ENCODE measurements at places on chromosomes 6 and 20.

GRCh38 chr20:63546956-63547724 lies 409 bp downstream of the SRMS start:
- no peak for DNase-seq

DNA sequence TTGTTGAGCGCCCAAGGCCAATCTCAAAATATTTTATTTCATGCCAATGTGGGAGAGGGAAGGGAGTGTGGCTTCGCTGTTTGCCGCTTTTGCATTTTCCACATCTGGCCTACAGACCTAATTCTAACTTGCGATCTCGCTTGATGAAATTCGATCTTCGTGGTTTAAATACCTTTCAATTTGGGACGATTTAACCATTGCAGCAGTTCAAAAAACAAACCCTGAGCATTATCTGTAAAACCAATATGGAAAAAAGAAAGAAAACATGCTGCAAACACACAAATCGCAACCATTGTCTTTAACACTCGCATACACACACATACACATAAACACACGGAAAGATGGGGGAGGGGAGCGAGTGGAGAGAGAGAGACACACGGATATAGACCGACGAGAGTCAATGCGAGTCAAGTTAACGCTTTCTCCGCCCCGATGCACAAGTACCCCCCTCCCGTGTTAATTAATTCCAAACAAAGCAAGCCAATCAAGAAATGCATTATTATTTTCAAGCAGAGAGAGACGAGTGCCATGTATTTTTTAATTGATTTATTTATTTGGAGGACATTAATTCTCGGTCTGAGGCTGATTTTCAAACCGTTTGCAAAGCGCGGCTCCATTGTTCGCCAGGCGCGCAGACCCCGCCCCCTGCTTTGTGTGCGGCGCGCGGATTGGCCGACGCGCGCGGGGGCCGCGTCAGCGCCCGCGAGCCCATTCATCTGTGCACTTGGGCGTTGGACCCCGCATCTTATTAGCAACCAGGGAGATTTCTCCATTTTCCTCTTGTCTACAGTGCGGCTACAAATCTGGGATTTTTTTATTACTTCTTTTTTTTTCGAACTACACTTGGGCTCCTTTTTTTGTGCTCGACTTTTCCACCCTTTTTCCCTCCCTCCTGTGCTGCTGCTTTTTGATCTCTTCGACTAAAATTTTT lies at the start of gene MARCKS:
Gene MARCKS, plus strand, starts transcription at position 721 of the 931 bp plus-strand sequence. CDS start 401 bp downstream, outside the sequence.
- peak; percentile 80 for DNase-seq

DNA sequence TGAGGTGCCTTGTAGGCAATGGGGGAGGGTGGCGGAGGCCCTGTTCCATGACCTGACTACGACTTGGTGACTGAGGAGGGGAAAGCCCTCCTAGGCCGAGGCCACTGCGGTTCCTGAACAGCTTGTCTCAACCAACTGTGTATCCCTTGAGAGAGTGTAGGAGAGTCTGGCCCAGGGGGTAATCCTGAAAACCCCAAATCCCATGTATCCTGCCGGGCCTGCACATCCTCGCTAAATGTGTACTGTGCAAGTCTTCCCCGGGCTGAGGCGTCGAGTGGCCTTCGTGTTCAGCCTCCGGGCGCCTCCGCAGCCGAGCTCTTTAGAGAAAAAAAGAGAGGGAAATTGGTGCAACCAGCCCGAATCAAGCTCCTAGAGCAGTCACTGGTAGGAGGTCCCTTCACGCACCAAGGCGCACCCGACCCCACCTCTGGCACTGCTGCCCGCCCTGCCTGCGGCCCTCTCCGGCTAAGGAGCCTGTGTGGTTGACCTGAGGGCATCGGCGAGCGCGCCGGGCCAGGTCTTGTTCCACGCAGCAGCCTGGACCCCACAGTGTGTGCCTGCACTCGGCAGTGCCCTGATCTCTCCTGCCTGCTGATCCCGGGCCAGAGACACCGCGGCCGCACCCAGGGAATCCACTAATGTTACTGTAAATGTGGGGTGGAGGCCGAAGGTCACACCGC lies 7.3 kb downstream of the SIM1 start:
- no peak for DNase-seq

DNA sequence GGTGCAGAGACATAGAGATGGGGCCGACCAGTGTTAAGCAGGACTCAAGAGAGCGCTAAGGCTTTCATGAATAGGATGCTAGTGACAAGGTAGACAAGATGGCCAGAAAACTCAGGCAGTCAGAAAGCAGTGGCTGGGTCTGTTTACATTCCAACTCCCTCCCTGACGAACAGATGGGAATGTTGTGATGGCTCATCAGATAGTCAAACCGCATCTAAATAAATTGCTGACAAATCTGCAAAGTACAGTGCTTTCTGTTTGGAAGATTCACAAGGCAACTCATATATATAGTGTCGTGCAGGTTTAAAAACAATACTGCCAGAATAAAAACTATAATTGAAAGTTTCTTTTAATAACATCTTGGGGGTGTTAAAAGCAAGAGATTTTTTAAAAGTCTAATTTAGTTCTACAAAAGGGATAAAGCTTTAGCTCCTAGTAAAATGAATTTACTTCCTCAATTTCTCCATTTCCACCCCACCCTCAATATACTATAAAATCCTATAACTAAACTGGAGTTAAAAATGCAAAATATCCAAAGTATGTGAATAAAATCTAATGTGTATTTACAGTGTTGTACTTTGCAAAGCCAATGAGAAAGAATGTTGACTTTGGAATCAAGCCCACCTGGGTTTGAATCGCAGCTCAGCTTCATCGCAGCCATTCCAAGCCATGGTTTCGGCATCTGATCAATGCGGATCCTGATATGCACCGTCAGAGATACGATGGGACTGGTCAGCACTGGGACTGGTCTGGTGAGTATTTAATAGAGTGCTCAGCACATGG lies 247.3 kb upstream of the PDE10A start:
- no peak for DNase-seq

DNA sequence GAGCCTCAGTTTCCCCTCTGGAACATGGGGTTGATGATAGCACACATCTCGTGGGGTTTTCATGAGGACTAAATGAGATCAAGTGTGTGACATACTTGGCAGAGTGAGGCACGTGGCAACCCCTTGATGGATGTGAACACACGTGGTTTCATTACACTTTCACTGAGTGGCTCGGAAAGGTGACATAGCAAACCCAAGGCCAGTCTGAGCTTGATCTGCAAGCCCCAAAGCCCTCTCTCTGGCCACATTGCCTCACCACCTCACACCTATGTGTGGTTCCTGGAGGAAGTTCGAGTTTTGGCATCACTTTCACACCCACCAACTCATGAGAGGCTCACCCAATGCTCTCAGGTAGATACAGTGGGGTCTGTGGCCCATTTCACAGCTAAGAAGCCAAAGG lies 60.0 kb downstream of the CPNE5 start:
- DNase-seq: no peak

DNA sequence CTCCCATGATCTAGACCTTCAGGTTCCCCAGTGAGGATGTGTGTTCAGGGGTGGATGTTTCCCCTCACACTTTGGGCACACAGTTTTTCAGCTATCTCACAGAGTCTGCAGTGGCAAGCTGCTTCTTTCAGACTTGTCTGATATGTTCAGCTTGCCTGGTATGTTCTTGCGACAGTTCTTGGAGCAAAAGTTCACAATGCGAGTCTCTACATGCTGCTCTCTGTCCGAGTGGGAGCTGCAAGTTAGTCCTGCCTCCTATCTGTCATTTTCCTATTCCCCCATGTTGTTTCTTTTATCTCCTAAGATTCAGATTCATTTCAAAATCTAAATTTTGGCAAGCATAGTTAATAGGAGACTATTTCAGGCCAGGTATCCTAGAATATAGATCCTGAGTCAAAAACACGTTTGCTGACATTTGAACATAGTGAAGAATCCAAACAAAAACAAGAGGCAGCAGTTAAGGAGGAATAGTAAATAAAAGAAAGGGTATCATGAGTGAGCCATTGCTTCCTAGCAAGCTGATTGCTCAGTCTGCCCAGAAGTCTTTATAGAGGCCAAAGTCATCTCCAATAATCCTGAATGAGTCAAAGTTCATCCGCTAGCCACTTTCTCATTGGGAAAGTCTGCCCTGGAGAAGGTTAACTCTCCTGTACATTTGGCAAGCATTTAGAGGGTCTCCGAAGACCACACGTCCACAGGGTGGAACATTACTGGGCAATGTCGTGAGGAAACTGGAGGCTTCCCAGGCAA lies 140.2 kb upstream of the MOCS1 start:
- no peak for DNase-seq

DNA sequence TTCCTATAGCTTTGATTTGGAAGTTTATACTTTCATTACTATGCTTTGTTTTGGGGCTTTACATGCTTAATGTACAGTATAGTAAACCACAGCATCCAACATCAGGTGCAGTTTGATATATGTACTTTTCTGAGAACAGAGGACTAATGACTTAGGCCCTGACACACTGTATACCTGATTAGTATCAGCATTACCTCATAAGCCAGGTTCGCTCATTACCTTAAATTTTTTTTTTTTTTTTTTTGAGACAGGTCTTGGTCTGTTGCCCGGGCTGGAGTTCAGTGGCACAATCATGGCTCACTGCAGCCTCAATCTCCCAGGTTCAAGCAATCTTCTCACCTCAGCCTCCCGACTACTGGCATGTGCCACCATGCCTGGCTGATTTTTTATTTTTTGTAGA lies 28.4 kb downstream of the CD109 start:
- DNase-seq: no peak

GRCh38 chr6:30727920-30728553 lies 7.9 kb downstream of the TUBB start:
- DNase-seq: no peak

DNA sequence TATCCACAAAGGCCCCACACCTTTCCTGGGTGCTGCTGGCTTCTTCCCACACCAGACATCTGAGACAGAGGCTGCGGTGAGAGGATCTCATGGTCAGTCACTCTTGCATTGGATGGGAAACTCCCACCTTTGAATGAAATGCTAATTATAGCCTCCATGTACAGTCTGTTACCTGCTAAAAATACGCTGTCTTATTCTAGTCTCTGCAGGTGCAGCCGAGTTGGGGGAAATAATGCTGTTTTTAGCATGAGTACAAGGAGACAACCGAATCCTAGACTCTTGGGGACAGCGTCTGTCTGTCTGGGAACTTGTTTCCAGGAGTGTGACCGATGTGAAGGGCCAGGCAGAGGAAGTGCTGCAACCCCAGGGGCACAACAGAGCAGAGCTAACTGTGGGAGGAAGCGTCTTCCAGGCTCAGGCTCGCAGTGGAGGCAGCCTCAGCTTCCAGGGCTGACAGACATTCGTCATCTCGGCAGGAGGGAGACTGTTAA lies 286.2 kb downstream of the PREX1 start:
- no peak for DNase-seq

GRCh38 chr6:135165031-135165430 lies 16.1 kb upstream of the MYB start:
- DNase-seq: no peak

- no peak for DNase-seq
Observed at GRCh38 chr6:161228921-161229591, 44.8 kb downstream of the AGPAT4 start.

- DNase-seq: no peak
Observed at GRCh38 chr6:143691900-143692636, 14.3 kb downstream of the PHACTR2 start.

DNA sequence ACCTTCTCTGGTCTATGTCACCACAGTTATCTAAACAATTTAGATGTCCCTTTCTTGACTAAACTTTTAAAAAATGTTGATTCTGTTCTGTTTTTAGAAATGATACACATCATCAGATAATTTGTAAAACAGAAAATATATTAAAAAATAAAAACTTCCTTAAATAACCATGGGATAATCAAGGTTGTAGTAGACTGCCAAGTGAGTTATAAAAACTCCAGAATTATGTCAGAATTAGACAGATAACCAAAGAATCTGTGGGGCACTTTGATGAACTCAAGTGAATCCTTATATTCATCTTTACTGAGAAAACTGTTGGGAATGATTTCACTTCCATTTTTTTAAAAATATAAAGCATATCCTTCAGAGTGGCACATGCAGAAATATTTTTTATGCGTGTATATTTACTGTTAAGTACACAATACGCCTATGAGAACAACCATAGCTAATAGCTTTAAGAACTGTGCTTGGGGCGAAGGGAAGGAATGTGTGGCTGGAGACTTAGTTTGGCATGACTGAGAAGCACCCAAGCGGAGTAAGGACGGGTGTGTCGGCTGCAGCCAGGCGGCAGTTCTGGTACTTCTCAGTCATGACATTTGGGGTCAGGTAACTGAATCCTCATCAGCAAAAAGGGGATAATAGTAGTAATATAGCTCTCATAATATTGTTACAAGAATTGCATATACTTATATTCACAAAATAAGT lies 604.7 kb upstream of the CITED2 start:
- no peak for DNase-seq

DNA sequence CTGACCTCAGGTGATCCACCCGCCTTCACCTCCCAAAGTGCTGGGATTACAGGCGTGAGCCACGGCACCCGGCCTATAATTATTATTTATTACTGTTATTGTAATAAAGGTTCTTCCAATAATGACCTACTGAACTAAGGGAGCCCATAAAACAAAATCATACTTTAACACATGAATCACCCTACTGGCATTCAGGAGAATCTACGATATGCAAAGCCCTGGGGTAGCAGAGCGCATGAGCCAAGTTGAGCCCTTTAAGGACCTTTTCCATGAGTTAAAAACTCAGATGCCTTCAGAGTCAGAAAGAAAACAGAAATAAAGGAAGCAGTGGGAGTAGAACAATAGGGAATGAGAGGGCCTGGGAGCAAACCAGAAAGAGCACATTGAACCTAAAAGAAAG lies 41.5 kb downstream of the SNRPB start:
- DNase-seq: no peak

DNA sequence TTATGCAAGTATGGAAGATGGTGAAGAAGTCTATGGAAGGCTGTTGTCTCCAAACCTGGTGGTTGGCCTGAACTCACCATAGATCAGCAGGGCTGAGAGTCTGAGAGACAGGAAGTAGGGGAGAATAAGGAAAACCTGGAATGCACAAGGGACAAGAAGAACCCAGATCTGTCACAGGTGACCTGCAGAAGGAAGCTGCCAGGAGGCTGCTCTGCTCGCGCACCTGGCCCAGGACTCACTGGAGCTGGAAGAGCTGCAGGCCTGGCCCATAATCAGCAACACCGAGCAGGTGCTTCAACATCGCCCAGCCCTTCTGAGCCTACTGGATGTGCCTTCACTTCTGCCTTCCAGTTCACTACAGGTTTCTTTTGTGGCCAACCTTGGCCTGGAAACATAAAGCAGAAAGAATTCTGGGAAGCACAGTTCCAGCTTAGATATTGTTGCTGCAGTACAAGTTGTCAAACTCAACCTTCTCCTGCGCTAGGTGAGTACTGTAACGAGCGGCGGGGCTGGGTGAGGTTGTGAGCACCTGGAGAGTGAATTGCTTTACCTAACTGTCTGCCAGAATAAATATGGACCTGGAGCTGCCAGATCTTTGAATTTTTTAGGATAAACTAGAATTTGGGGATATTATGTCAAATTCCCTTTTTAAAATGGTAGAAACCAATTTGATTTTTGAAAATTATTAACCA lies 82.4 kb downstream of the CDH26 start:
- DNase-seq: no peak

DNA sequence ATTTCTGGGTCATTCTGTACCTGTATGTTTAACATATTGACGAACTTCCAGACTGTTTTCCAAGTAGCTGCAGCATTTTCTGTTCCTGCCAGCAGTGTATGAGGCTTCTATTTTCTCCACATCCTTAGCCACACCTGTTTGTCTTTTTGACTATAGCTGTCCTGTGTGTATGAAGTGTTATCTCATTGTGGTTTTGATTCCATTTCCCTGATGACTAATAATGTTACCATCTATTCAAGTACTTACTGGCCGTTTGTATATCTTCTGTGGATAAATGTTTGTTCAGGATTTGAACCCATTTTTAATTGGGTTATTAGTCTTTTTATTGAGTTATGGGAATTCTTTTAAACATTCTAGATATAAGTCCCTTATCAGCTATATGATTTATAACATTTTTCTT lies 95.2 kb downstream of the JAG1 start:
- no peak for DNase-seq

GRCh38 chr6:156185113-156185512 lies 592.1 kb upstream of the ARID1B start:
- DNase-seq: no peak
